Left ventricle myocardium inferior (tissue), 1 donor: ENCODE measurements at places on chromosomes 13 and 19. TPM values are rescaled to one million over a fixed set of nuclear protein-coding genes. Genes with fewer than 3 reads are reported as not detected.

DNA sequence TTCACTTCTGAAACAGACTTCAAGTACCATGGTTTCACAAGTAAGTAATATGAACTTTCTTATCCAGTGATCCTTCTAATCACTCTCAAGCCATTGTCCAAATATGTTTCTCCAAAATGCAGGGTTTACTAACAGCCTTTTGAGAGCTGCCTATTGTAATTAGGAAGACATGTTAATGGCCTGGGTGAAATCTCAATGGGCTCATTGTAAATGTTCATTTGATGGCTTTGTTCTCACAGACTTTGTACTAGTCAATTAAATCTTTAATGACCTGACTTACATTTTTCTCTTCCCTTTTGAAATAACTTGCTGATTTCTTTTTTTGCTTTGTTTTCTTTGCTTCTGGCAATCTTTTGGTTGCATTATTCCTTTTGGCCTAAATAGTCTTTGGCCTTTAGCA, 444.8 kb downstream of the LIG4 start:
- H3K27ac ChIP-seq, result no peak overlapping the region
- no peaks in the 10 kb centered on the region for H3K27me3 ChIP-seq
- no peaks in the 10 kb centered on the region for H3K36me3 ChIP-seq

DNA sequence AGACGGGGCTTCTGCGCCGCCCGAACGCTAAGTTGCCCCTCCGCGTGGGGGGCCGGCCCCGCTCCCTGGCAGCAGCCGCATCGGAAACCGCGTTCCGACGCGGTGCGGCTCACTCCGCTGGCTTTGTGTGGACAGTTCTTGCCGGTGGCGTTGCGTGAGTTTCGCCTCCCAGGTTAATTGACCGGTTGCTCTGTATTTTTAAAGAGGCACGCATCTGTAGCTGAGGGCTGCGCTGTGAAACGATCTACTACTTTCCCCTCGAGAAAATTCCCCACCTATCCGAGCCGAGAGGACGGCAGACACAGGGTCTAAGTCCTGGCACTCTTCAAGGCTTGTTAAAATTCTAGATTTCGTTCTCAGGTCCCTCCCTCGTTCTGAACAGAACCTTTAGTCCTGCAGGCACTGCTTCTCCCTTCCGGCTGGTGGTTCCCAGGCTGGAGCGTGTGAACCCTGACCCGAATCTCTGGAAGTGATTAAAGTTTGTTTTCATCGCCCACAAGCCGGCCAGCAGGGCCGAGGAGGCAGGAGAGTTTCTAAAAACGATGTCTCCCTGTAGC, 933 bp downstream of the ARHGEF7 start:
- H3K4me3 ChIP-seq, result peak overlapping the region; percentile 77
- DNase-seq, result peak; percentile 69
- peak overlapping the region; percentile 92 for H3K27ac ChIP-seq

DNA sequence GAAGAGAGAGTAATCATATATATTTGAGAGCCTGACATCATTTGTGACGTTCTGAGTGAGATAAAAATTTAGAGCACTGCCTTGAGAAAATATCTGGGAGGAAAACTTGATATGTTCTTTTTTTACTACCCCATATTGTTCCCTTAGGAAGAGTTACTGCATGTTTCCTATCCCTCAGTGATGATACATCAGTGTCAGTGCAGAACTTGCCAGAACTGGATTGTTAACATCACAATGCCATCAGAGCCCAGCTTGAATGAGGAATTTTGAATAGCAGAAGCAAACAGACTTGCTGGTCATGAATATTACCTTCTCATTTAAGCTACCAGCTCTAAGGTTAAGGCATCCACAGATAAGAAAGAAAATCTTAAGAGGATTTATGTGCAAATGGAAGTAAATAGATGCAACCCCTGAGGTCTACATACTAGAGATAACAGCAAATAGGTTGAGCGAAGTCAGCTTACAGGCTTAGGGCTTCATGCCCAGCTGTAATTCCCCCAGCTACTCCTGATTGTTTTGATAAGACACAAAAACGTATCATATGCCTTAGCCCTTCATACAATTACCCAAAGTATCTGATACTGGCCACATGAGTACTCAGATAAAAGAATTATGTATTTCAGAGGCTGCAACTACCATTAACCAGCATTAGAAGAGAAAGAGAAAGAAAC, 313.7 kb upstream of the ATXN8OS start:
- H3K4me1 ChIP-seq, result no peaks in the 10 kb centered on the region
- H3K27ac ChIP-seq, result no peak overlapping the region
- H3K4me3 ChIP-seq, result no peak overlapping the region

DNA sequence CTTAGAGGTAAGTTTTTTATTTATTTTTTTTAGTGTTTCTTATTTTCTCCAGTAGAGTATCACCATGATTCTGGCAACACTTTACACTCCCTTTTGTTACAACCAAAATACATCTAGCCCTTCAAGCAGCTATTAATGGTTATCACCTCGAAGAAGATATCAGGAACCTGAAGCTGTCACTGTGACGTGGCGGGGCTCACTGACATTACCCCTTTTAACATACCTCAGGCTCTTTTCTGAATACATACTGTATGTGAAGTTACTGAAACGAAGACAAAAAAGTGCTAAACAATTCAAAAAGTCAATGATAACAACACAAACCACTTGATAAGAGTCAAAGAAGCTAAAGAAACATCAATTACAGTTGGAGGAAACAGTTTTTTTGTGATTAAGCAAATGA, 1218.7 kb downstream of the EFNB2 start:
- no peak overlapping the region for H3K4me3 ChIP-seq
- no peaks in the 10 kb centered on the region for H3K27me3 ChIP-seq
- H3K36me3 ChIP-seq, result no peaks in the 10 kb centered on the region
- H3K4me1 ChIP-seq, result no peaks in the 10 kb centered on the region

DNA sequence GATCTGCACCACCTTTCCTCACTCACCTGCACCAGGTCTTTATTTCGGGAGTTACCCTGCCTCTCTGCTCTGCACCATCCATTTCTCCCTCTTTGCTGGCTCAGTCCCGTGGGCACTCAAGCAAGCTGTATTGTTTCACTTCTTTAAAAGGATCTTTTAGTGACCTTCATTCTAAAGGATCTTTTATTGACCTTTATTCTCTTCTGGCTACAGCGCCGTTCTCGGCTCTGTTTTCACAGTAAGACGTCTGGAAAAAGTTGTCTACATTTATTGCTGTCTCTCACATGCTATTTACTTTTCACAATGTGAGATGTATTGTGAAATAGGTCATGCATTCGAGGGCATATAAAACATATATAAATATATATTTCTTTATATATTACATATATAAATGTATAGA, 35.6 kb upstream of the ARGLU1 start:
- H3K36me3 ChIP-seq, result no peaks in the 10 kb centered on the region
- peaks cover 3% of the 10 kb centered on the region for H3K4me1 ChIP-seq
- DNase-seq, result no peak
- H3K27ac ChIP-seq, result no peak overlapping the region
- H3K27me3 ChIP-seq, result no peaks in the 10 kb centered on the region

- H3K4me1 ChIP-seq, result no peaks in the 10 kb centered on the region
- H3K36me3 ChIP-seq, result no peaks in the 10 kb centered on the region
- H3K27me3 ChIP-seq, result no peaks in the 10 kb centered on the region
- no peak for DNase-seq
- H3K4me3 ChIP-seq, result no peak overlapping the region
Observed at GRCh38 chr13:114341003-114341777, 26.9 kb downstream of the CHAMP1 start.

- DNase-seq, result peak; percentile 87
- H3K27me3 ChIP-seq, result no peaks in the 10 kb centered on the region
- H3K27ac ChIP-seq, result peak overlapping the region; percentile 87
- peaks cover 21% of the 10 kb centered on the region for H3K4me1 ChIP-seq
- H3K36me3 ChIP-seq, result no peaks in the 10 kb centered on the region
- peak overlapping the region; percentile 61 for H3K4me3 ChIP-seq
Observed at GRCh38 chr19:4077800-4078684, 11.3 kb upstream of the ZBTB7A start.

DNA sequence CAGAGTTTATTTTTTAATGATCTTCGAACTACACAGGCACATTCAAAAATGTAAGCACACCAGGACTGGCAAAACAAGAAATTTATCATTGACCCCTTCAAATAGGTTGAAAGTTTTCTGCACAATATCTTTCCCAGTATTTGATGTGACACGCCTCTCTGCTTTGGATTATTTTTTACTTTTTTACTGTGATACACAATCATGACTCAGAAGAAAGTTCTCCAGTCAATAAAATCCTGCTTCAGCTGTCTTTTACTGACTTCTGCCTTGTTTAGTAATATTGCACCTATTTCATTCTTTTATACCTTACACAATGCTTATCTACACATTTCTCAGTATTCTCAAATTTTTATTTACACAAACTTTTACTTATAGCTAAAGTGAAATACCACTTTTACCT, 1750.4 kb downstream of the PCDH9 start:
- no peaks in the 10 kb centered on the region for H3K27me3 ChIP-seq
- no peak for DNase-seq
- H3K4me1 ChIP-seq, result no peaks in the 10 kb centered on the region
- no peaks in the 10 kb centered on the region for H3K36me3 ChIP-seq

DNA sequence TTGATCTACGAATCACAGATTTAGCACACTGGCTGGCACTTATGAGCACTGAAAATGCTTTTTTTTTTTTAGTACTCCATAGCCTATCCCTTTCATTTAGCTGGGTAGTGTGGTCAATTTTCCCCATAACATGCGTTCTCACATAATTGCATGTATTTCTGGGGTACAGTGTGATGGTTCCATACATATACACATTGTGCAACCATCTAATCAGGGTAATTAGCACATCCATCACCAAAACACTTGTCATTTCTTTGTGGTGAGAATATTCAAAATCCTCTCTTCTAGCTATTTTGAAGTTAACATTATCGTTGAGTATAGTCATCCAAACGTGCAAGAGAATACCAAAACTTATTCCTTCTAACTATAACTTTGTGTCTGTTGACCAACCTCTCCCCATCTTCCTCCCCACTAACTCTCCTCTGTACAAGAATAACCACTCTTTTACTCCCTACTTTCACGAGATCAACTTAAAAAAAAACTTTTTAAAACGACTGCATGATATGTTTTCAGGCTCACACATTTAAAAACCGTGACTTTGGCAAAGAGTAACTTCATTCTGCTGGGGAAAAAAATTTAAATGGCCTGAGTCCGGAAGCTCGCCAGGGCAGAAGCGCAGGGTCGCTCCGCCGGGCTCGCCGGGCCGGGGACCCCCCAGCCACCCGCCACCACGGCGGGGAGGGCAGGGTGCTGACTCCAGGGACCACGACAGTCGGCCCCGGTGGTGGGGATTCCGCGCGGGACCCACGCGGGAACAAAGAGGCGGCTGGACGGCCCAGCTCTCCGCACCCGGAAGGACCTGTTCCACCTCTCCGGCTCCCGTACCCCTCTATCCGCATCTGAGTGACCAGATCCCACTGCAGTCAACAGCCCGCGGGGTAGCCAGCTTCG, 868 bp upstream of the UBAC2 start:
- no peaks in the 10 kb centered on the region for H3K36me3 ChIP-seq
- no peak for DNase-seq
- peak overlapping the region; percentile 91 for H3K27ac ChIP-seq
- H3K27me3 ChIP-seq, result no peaks in the 10 kb centered on the region
- H3K4me3 ChIP-seq, result peak overlapping the region; percentile 79

The TRAPPC5 gene
- 116 TPM for total RNA-seq

The FBXW9 gene
- 1.8 TPM for total RNA-seq

- H3K4me1 ChIP-seq, result no peaks in the 10 kb centered on the region
- H3K27ac ChIP-seq, result no peak overlapping the region
- DNase-seq, result no peak
- no peaks in the 10 kb centered on the region for H3K36me3 ChIP-seq
- no peaks in the 10 kb centered on the region for H3K27me3 ChIP-seq
Observed at GRCh38 chr13:96804174-96804573, 190.1 kb downstream of the OXGR1 start.

DNA sequence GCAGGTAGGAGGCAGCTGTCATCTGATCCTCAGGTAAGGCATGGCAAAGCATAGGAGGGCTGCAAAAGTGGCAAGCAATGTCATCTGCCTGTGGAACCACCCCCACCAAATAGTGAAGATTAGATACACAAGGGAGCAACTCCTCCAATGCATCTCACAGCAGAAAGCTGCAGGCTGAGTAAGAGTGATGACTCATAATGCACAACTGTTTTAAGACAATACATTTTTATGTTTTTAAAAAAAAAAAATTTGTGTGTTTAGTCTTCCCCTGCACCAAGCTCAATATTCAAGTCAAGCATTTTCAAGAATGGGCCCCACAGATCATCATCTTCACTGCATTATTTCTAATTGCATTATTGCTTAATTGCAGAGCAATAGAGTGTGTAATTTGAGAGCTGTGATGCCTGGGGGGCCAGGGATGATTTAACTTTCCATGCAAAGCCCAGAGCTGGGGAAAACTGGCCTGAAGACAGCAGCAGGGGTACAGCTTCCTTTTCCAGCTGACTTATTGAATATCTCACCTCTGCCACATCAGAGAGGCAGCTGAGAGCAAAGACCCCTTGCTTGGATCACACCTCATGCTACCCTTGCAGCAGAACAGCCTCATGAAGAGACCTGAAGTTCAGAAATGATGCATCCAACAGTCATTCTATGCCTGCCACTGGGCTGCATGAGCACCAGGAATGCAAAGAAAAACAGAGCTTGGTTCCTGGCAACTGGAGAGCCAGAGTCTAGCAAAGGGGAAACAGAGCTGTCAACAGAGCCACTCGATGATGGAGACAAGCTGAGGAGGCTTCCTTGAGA, 22.7 kb upstream of the POP4 start:
- no peak overlapping the region for H3K4me3 ChIP-seq
- no peaks in the 10 kb centered on the region for H3K36me3 ChIP-seq
- H3K27ac ChIP-seq, result no peak overlapping the region
- no peak for DNase-seq
- H3K27me3 ChIP-seq, result peaks cover 66% of the 10 kb centered on the region
- no peaks in the 10 kb centered on the region for H3K4me1 ChIP-seq

The PCSK4 gene
- total RNA-seq, result 1.3 TPM

GRCh38 chr19:53424968-53425597, 6.7 kb upstream of the ZNF761 start:
- peak; percentile 70 for DNase-seq
- H3K27ac ChIP-seq, result no peak overlapping the region
- peaks cover 3% of the 10 kb centered on the region for H3K4me1 ChIP-seq
- no peaks in the 10 kb centered on the region for H3K36me3 ChIP-seq
- no peak overlapping the region for H3K4me3 ChIP-seq

GRCh38 chr13:77502104-77502720, 33.3 kb upstream of the SCEL start:
- DNase-seq, result no peak
- H3K27me3 ChIP-seq, result peaks cover 6% of the 10 kb centered on the region
- H3K4me3 ChIP-seq, result no peak overlapping the region
- no peak overlapping the region for H3K27ac ChIP-seq
- no peaks in the 10 kb centered on the region for H3K4me1 ChIP-seq
